ENCODE measurements at places on chromosomes 7 and 10.

DNA sequence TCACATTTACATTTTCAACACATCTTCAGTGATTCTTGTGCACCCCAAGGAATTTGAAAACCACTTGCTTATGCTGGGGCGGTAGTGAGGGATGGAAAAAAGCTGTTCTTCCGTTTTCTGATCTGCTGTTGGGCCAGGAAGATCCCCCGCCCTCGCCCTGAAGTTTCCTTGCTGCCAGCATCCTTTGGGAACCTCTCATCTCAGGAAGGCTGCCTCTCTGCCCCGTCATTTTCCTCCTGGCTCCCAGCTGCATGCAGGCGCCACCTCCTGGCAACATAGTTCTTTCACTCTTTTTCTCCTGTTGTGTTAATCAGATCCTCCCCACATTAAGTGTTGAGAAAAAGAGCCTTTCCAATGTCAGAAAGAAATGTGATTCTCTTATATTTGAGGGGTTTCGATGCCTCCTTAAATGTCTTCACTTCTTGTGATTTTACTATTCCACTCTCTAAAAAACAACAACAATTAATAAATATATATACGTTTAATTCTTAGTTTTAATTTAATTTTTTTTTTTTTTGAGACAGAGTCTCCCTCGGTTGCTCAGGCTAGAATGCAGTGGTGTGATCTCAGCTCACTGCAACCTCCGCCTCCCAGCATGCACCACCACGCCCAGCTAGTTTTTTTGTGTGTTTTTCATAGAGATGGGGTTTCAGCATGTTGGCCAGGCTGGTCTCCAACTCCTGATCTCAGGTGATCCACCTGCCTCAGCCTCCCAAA is 122.9 kb downstream of the RALA start:
- DNase-seq = peak; percentile 85

- no peak for DNase-seq
These were observed 45.2 kb upstream of the TMEM213 start for GRCh38 chr7:138752518-138753149.

DNA sequence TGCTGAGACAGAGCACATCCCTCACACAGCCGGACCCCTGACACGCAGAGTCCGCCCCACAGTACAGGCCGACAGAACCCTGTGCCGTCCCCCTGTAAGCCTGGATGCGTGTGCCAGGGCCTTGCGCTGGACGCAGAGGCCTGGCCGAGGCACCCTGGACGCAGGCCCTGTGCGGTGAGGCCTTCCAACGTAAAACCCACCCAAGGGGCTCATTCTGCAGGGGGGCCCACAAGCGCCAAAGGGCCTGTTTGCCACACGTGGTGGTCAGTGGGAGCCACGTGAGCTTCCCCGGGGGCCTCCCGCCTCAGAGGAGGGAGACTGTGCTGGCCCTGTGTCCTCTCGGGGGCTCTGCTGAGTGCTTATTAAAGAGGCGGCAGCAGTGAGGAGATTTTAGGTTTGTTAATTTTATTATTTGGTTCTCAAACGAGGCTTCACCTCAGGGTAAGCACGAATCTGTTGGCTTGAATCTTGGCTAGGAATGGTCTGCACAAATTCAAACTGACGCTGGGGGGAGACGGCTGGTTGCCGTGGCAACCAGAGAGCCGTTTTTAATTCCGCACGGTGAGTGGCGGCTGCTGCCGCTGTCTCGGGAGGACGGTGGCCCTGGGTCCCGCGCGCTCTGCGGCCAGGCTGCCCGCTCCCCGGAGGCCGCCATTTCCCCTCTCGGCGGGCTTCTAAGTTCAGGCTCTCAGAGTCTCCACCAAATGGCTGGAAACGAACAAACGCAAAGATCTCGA is 4.9 kb upstream of the ADGRA1 start:
- no peak for DNase-seq

GRCh38 chr10:95451568-95452524 is 109.3 kb downstream of the SORBS1 start:
- peak; percentile 27 for DNase-seq
